ENCODE measurements at places on chromosomes 2 and 18.

DNA sequence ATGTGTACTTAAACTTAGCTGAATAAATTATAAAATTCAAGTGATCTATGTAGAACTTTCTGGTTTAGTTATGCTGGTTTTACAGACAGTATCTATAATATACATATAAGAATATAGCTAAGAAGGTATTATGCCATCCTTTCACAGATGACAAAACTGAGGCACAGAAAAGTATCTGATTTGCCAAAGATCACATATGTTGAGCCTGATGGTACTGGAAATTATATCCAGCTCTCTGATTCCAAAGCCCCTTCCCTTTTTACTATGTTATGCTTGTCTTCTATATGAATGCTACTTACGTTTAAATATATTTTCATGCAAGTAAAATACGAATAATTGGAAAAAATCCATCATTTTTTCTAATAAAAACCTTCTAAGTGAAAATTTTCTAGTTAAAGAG lies 1631.3 kb downstream of the DPP10 start:
- no peak for DNase-seq

- DNase-seq: no peak
Observed at GRCh38 chr2:239202836-239203235, 198.0 kb downstream of the HDAC4 start.

DNA sequence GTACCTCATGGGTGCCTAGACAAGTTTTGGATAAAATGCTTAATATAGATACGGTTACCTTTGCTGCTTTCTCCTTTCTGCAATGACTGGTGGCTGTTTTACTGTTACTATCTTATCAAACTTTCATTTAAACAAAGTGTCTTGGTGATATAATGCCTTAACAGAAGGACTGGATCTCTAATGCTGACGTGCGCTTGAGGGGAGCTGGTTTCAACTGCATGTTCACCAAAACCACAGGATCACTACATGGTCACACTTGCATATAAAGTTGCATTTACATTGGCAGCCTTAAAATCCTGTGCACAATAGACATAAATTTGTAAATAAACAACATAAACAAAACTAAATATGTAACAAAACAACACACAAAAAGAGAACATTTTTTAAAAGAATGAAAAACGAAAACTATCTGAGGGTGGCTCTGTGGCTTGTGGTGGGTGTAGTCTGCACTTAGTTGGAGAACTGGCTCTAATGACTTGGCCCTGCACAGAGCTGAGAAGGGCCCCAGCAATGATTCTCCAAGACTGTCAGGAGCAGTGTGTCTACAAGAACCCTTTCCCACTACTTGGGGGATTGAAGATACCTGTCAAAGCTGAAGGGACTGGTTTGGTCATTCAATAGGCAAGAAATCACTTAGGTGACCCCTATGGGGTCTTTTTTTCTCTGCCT lies 135.5 kb downstream of the UXS1 start:
- no peak for DNase-seq

GRCh38 chr2:31140151-31140550 lies 1.9 kb upstream of the GALNT14 start:
- DNase-seq: no peak

DNA sequence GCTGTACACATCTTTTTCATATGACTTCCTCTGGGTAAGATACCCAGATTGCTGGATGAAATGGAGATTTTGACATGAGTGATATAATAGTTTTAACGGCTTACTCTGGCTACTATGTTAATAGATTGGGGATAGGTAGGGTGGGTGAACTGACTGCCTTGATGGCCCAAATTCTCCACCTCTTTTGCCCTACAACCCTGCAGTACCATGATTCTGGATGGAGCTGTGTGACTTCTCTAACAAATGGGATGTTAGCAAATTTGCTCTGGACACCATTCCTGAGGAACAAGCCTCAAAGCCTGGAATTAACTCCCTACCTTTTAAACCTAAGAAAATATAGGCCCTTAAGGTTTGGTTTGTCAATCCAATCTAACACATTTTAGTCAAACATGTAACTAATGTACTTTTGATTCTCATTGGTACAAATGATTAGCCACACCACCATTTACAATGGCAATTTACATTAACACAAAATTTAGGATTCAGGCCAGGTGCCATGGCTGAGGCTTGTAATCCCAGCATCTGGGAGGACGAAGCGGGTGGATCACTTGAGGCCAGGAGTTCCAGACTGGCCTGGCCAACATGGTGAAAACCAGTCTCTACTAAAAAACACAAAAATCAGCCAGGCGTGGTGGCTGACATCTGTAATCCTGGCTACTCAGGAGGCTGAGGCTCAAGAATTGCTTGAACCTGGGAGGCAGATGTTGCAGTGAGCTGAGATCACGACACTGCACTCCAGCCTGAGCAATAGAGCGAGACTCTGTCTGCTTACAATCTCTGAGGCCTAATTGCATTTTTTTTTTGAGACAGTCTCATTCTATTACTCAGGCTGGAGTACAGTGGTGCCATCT lies 12.8 kb downstream of the CLK1 start:
- DNase-seq: no peak

DNA sequence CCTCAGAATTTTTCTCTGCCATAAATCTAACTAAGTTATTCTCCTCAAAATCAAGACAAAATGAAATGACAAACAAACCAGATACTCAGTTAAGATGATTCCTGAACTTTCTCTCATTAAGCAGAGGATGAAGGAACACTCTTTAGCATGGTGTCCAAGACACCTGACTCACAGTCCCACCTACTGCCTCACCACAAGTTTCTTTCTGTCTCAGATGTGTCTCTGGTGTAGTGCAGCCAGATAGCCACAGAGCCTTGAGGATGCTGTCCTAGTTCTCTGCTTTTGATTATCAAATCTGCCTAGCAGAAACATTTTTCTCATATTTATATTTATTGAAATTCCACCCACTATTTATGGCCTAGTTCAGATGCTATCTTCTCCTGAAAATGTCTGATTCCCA lies 103.6 kb upstream of the TMEM200C start:
- DNase-seq: no peak

DNA sequence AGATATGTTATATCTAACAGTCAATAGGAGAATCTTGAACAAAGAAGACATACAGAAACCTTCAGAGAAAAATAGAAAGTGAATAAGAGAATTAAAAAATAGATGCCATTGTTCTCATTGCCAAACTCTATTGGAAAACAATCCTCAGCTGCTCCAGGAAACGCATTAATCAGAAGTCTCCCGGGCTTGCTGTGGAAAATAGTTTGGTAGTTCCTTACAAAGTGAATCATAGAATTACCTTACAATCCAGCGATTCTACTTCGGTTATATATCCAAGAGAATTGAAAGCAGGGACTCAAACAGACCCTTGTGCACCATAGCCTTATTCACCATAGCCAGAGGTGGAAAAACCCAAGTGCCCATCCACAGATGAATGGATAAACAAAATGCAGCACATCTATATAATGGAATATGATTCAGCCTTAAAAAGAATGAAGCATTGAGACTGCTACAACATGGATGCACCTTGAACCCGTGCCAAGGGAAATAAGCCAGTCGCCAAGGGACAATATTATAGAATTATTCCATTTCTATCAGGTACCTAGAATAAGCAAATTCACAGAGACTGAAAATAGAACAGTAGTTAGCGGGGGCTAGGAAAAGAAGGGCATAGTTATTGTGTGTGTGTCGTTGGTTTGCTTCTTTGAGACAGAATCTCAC lies 21.9 kb upstream of the CHRNA1 start:
- no peak for DNase-seq

- no peak for DNase-seq
Observed at GRCh38 chr18:74477771-74478170, 18.4 kb upstream of the CNDP2 start.

- DNase-seq: no peak
Observed at GRCh38 chr2:28054916-28055315, 164.4 kb downstream of the BABAM2 start.

- DNase-seq: no peak
Observed at GRCh38 chr18:75057169-75057960, 151.6 kb downstream of the PTGR3 start.

DNA sequence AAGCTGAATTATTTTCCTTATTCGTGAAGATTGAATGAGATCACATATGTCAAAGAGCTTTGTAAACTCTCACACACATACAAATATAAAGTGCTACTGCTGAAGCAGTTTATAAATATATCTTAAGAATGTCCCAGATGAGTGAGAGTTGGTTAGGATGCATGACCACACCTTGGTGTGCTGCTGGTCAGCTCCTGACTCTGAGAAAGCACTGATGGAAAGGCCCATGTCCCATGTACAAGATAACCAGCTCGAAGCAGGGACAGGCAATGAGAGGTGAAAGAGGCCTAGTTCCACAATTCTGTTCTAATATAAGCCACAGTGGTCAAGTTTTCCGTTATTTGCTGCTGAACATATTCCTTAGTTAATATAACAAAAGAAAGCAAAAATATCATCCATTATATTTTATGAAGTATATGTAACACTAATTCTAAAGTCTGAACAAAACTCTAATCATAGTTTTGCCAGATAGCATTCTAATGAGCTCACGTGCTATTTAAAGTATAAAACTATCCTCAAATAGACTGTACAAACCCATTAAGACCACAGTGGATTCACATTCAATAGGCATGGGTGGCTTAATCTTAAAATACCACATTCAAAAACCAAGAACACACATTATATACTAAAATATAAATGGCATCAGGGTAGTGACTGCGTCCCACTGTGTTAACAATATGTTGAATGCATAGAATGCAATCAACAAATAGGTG lies 49.1 kb downstream of the CHMP3 start:
- DNase-seq: no peak

- no peak for DNase-seq
Observed at GRCh38 chr2:236943841-236944513, 141.7 kb upstream of the COPS8 start.

DNA sequence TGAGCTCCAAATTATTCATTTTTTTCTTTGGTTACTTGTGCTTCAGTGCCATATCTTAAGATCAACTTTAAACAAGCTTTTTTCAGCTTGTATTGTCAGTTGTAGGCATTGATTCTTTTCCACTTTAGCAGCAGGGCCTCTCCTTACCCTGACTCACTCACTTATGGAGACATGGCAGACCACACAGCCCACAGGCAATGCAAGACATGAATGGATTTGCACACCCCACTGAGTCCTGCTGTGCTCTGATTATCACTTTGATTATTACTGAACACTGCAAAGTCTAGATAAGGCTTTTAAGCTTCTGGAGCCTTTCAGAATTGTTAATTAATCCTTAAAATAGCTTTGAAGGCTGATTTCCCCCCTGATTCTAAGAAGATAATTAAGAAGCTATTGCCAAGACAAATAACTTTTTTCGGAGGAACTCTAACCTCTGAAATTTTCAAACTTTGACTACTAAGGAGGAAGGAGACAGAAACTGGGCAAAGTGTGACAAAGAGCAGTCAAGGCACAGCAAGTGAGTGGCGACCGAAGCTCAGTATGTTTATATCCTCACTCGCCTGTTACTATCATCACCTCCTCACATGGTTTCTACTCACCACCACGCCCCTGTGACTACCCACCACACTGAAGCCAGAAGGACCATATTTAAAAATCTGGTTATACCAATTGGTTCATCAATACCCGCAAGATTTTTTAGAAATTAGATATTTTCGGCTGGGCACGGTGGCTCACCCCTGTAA lies 43.3 kb downstream of the CACNB4 start:
- no peak for DNase-seq

DNA sequence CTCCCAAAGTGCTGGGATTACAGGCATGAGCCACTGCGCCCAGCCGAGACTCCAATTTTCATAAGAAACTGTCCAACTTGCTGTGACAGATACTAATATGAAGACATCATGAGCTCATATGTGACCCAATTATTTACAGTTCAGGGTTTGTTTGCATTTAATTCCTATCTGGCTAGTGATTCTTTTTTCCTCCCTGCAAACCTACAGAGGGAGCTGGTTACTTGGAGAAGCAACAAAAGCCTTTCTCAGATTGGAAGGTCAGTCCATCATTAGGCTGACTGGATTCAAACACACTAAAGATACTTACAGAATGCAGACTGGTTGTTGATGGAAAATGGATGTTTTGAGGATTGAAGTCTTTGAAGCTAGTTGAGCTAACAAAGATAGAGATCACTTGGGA lies 176.4 kb downstream of the ANKRD44 start:
- no peak for DNase-seq

- no peak for DNase-seq
Observed at GRCh38 chr2:223894968-223895367, 50.2 kb downstream of the WDFY1 start.

- DNase-seq: no peak
Observed at GRCh38 chr2:142307086-142307485, 176.3 kb upstream of the LRP1B start.

DNA sequence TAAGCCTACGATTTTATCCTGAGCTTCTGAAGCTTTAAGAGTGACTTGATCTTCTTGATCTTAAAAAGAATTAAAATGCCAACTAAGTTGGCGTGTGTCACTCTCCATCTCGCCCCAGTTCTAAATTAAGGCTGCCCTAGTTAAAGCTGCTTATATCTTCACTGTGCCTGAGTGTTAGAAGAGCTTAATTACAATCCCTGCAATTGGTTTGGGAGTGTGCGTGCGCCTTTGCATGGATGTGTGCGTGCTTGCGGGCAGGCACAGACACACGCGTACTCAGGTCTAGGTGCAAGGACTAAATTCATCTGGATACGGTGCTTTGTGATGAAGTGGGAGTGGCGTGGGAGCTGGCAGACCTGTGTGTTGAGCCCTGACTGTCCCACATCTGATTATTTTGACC lies 201.5 kb downstream of the FAM210A start:
- no peak for DNase-seq

DNA sequence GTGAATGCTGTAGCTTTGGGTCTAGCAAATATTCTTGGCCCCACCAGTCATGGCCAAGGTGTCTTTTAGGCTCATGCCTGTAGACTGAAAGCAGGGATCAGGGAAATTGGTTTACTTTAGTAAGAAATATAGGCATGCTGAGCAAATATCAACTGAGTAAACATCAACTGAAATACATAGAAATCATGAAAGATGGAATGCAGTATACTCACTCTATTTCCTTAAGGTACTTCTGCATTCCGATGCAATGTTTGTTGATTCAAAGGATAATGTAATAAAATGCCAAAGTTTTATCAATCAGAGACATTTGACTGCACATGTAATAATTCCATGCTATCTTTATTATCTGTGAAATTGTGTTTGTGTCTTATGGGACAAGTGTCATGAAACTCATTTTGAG lies 19.6 kb upstream of the IL1R1 start:
- DNase-seq: no peak

DNA sequence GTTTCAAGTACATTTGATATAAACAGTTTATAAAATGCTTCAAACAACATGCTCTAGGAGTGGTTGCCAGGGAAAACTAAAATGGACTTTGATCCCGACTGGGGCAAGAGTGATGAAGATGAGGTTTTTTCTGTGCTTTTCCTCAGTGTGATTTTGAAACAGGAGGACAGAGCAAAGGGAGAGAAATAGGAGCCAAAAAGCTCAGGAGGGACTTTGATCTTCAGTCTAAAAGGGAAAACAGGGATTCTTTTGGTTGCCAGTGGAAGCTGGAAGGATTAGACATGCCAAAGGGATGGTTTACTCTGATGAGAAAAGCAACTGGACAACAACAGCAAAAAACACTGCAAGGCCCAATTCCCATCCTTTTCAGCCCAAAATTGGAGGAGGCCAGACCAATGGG lies 95.5 kb downstream of the LTBP1 start:
- no peak for DNase-seq

- no peak for DNase-seq
Observed at GRCh38 chr18:35728676-35729075, 147.1 kb downstream of the GALNT1 start.

All from stimulated activated CD8-positive, alpha-beta memory T cell treated with anti-CD3 and anti-CD28 coated beads, Interleukin-15, amount 100 ng/mL, for 4 hours (primary cell).